ENCODE measurements at places on chromosomes 7 and 10.
A peak's percentile ranks its signal among the peaks of the same experiment; 100 is the strongest.

DNA sequence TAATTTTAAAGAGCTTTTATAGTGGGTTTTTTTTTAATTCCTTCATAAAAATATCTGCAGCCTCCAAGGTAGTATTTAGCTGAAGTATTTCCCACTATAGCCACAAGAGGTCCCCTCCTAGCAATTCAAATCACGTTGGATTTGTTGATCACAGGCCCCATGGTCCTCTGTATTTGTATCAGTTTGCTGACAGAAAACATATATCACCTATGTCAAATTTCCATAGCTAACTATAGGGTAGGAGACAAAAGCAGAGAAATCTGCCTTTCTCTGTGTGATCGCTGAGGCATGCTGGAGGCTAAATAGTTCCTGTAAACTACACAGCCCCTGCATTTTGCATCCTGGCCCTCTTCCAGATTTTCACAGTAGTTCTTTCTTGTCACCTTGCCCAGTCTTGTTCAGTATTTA, 1.7 kb upstream of the CTNNA3 start:
- no peak for DNase-seq

DNA sequence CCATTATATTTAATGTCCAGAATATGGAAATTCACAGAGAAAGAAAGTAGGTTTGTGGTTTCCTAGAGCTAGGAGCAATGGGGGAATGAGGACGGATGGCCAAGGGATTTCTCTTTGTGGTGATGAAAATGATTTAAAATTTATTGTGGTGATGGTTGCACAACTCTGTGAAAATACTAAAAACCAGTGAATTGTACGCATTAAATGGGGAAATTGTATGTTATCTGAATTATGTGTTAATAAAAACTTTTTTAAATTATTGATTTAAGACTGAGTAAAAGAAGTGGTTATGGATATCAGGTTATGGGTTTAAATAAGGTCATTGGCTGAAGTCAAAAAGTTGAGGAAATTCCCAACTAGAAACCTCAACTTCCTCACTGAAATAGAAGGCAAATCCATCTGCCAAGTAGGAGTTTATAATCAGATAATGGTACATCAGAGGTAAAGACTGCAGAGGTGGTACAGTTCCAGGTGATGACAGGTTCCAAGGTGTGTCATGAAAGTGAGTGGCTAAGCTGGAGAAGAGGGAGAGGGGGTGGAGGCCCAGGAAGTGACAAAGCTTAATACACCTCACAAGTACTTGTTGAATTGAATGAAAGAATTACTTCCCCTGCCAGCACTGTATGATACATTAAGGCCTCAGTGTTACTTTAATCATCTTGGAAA, 68.9 kb upstream of the CCDC71L start:
- no peak for DNase-seq

GRCh38 chr10:22228943-22229801, 11.4 kb upstream of the EBLN1 start:
- DNase-seq: peak; percentile 73

- no peak for DNase-seq
Observed at GRCh38 chr7:110084181-110084807, 1006.6 kb upstream of the LRRN3 start.

DNA sequence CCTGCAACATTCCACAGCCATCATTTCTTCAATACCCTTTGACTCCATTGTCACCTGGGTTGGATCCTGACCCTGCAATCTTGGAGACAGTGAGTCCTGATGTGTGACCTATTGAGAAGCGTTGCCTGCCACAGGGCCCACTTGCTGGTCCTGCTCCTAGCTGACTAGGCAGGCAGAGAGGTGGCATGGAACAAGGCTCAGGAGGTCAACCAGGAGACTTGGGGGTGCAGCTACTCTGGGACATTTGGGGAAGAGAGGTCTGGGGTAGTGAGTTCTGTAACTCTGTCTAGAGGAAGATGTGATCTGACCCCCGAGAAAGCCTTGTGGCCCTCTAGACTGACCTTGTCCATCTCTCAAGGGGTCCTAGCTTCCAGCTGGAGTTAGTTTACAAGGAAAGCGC, 1.8 kb downstream of the ZMIZ2 start:
- no peak for DNase-seq

- DNase-seq: no peak
Observed at GRCh38 chr7:75945297-75946168, 30.6 kb downstream of the POR start.

DNA sequence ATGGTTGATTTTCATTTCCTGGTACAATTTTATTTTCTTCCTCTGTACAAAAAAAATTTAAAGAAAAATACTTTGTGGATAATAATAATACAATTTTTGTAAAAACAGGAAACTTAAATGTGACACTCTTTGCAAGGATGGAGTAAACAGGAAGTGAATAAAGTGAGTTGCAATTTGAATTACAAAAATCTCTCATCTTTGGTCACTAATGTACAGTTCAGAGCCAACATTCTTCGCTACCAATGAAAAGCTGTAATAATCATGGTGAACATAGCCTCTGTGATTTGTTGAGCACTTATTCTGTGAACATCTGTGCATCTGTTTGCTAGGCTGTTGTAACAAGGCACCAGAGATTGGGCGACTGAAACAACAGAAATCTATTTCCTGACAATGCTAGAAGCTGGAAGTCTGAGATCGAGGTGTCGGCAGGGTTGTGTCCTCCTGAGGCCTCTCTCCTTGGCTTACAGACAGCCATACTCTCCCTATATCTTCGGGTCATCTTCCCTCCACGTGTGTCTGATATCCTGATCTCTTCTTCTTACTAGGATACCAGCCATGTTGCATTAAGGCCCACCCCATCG, 295.3 kb upstream of the KLF6 start:
- no peak for DNase-seq

DNA sequence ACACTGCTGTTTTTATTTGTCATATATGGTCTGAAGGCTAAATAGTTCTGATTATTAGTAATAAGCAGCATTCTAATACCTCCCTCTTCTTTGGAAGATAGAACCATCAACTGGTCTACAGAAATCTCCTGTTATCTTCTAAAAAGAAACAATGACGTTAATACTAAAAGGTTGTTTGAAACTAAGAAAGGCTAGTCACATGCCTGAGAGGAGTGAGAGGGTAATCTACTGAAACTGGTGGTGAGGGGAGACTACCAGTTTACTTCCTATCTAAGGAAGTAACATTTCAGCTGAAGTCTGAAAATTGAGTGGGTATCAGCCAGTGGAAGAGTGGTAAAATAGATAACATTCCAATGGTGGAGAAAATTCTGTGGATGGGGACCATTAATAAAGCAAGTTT, 48.4 kb downstream of the FGFBP3 start:
- DNase-seq: no peak

- no peak for DNase-seq
Observed at GRCh38 chr10:103849880-103850571, 5.3 kb downstream of the SH3PXD2A start.

DNA sequence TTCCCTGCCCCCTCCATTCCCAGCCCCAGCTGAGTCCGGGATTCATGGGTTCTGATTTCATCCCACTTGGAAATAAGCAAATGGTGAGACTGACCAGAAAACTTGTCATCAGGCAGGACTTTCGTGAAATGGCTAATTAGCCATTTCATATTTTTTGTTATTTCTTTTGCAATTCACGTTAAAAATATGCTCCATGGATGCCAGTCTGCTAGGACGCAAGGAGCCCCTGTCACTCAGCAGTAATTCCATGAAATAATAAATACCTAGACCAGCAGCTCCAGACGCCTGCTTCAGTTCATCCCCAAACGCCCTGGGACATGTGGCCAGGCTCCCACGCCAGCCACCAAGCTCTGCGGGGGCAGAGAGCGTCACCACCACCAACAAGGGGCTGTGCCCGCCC, 111.0 kb downstream of the TRIL start:
- DNase-seq: no peak

- no peak for DNase-seq
Observed at GRCh38 chr10:88659725-88660597, 4.3 kb upstream of the LIPF start.

DNA sequence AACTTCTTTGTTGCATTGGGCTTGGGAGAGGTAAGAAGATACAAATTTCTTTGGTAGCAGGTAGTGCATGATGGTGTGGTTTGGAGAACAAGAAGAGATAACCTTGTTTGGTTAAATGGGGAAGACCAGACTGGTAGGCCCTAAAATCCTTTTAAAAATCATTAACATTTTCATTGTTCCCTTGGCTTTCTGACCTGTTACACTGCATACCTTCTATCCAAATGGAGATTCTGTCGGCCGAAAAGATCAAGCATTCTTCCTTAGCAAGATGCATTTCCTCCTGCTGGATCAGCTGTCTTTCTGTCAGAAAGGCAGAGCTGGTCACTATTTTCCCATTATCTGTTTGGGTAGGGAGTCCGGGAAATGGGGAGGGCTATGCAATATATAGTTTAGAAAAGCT, 33.7 kb downstream of the AGK start:
- no peak for DNase-seq

- no peak for DNase-seq
Observed at GRCh38 chr7:30973791-30974604, 10.2 kb downstream of the GHRHR start.

DNA sequence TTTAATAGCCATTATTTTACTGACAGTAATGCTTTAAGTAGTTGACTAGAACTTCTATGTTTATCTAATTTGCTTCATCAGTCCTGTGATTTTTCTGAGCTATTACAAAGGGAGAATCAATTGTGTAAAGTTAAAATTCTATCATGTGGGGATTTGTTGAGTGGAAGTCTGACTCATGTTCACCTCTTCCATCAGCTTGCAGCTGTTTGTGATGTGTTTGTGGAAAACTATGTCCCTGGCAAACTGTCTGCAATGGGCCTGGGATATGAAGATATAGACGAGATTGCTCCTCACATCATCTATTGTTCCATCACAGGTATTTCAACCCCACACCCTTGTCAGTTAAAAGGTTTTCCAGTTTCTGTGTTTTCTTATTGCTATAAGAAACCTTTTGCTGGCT, 59.9 kb downstream of the SUGCT start:
- no peak for DNase-seq

- no peak for DNase-seq
Observed at GRCh38 chr10:128481152-128481840, 355.1 kb upstream of the MKI67 start.

- no peak for DNase-seq
Observed at GRCh38 chr10:25745976-25746375, 188.1 kb upstream of the MYO3A start.

DNA sequence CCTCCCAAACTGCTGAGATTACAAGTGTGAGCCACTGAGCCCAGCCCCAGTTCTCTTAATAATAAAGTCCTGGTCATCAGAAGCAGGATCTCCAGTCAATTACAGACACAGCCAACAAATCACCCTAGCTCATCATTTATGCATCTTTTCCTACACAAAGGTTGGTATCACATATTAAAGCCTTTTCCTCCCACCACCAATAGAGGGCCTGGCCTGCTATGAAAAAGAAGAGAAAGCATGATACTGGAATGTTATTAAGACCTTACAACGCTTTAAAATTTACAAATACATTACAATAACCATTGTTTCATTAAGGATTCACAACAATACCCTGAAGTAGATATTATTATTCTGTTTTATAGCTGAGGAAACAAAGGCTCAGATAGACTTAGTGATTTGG, 25.9 kb downstream of the VAX1 start:
- DNase-seq: no peak

DNA sequence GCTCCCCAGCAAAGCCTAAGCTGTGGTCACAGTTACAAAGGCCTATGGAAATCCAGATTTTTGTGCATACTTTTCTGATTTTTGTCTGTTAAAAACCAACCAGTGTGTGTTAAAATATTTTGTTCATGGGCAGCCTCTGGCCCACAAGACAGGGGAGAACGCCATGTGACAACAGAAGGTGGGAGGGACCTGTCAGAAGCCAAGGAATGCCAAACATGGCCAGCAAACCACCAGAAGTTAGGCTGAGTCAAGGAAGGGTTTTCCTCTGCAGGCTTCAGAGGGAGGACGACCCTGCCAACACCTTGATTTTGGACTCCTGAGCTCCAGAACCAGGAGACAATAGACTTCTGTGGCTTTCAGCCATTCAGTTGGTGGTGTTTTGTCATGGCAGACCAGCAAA, 127.3 kb downstream of the CUL2 start:
- DNase-seq: no peak

DNA sequence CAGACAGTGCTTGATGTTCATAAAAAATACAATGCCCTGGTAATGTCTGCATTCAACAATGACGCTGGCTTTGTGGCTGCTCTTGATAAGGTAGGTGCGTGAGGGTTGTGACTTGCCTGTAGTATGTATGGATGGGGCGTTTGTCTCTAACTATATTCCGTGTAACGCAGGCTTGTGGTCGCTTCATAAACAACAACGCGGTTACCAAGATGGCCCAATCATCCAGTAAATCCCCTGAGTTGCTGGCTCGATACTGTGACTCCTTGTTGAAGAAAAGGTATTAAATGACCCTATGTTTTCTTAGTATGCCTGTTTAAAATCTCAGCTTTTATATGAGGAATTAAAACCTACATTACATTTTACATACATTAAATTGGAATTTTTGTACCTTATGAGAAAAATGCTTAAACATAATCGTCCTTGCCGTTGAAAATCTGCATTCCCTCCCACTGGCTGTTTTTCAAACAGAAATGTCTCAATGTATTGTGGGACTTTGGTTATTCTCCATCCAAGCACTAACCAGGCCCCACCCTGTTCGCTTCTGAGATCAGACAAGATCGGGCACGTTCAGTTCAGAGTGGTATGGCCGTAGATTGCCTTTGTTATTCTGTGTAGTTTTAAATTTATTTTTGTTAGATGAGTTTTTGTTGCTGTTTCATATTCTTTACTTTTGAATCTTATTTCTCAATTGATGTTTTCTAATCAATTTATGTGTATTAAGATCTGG, 85.3 kb downstream of the CUL1 start:
- no peak for DNase-seq

GRCh38 chr7:143284591-143285469, at the start of gene TMEM139:
TSS of gene TMEM139 (plus strand) at chr7:143284958. CDS start at chr7:143285958, 1,000 bp downstream.
- no peak for DNase-seq

- no peak for DNase-seq
Observed at GRCh38 chr7:34491899-34492298, 166.1 kb upstream of the NPSR1 start.

GRCh38 chr7:102152672-102153598, 133.7 kb upstream of the SH2B2 start:
- no peak for DNase-seq

- no peak for DNase-seq
Observed at GRCh38 chr10:103626178-103626577, 132.7 kb downstream of the NEURL1 start.

GRCh38 chr10:71968553-71969474, 4.6 kb downstream of the CHST3 start:
- no peak for DNase-seq

DNA sequence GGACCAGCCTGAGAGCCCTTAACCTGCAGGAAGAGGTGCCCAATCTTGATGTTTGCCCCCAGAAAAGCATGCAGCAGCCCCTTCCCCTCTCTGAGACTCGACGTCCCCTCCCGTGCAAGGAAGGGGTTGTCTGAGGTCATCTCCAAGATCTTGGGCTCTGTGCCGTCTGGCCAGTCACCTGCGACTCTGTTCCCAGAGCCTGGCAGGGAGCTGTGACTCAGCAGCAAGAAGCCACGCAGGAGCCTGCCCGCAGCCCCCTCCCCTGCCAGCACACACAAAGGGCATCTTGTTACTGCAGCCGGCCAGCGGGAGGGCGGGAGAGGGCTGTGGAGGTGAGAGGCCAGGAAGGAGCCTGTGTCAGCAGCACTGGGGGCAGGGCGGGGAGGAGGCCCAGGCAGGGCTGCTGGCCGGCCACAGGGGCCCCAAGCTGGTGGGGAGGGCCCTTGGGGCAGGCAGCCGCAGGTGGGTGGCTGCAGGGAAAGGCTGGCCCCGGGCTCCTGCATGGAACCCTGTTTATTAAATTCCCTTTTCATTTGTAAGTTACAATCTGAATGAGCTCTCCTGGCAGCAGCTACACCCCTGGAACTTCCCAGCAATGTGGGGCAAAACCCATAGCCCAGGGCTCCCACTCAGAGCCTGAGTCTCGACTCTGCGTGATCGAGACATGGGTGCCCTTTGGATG, 103.7 kb upstream of the ZMIZ1 start:
- DNase-seq: no peak

Data from stimulated activated CD8-positive, alpha-beta memory T cell treated with anti-CD3 and anti-CD28 coated beads, Interleukin-7, amount 100 ng/mL, for 24 hours (primary cell).